ENCODE measurements at places on chromosomes 3 and 15. TPM values are rescaled to one million over a fixed set of nuclear protein-coding genes. Genes with fewer than 3 reads are reported as not detected.
A peak's percentile ranks its signal among the peaks of the same experiment; 100 is the strongest.

DNA sequence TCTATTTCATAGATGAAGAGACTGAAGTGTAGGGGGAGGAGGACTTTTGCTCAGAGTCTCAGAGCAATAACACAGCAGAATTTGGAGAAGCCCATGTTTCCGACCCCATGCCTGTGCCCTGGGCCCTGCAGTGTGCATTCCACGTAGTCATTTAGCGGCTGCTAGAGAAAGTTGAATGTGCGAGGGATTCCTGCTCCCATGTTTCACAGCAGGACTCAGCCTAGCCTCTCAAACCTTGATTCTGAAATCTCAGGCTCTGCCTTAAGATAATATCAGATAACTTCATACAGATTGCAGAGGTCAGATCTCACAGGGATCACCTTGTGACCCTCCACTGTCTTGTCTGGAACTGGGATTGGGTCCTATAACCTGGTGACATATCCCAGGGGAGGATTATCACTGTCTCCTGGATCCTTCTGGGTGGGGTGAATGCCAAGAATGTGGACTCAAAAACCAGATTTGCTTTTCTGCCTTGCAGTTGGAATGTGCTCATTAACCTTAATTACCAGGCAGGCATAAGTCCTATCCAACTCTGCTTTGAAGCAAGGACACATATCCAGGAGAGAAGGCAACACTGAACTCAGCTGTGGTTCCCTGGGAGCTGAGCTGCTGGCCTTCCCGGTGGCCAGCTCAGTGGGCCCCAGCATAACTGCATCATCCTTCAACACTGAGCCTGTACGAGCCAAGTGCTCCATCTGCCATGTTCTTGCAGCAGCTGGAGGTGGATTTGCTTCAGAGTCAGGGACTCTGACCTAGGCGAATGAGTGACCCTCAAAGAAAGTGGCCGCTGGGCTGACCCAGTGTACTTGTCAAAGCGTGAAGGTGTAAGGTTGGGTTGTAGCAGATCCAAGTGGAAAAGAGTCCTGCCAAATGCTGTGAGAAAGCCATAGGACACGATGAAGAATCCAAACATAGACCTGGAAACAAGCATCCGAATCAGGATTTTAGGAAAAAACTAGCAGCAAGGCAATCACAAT lies 43.0 kb downstream of the CTXND1 start:
- DNase-seq, result no peak

DNA sequence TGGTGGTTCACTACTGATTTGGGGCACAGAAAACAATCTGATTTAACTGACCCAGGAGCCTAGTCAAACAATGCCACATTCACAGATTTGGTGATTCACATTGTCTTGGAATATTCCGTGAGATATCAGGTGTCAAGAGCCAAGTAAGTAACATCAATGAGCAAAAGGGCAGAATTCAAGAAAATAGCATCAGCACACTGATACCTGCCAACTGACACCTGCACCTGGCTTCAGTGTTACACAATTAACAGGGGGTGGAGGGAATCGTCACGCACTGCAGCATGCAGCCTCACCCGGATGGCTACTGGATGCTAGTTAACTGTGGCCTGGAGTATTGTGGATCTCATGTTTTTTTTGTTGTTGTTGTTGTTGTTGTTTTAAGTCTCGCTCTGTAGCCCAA lies 17.6 kb downstream of the CCNL1 start:
- DNase-seq, result no peak

DNA sequence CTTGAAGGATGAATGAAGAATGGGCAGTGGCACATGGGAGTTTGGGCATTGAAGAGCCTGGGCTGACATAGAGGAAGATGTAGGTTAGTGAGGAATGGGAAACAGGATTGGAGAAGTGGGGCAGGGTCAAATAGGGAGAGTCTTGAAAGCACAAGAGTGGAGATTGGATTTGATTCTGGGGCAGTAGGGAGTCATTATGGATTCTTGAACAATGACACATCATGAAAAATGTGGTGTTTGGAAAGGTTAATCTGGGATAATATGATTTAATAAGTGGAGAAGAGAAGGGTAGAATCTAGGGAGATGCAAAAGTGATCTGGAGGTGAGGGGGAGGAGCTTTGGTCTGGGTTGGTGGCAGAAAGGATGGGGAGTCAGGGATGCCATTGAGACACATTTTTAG lies 45.4 kb upstream of the ROPN1 start:
- no peak for DNase-seq

- no peak for DNase-seq
Measured at GRCh38 chr3:155956508-155957411, 86.3 kb downstream of the GMPS start.

DNA sequence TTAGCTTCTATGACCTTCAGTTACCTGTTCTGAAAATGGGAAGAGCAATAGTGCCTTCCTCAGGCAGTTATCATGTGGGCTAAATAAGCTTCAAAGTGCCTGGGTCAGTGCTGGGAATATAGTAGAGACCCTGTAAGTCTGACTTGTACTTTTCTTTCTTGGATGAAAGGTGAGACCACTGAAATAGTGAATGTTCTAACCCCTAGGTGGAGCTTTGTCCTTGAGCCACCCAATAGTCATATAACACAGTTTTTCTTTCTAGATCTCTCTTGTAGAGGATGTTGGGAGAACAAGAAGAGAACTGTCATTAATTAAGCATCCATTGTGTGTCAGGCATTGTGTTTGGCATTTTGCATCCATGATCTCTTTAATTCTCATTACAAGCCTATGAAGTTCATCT lies 13.0 kb upstream of the BFSP2 start:
- no peak for DNase-seq

DNA sequence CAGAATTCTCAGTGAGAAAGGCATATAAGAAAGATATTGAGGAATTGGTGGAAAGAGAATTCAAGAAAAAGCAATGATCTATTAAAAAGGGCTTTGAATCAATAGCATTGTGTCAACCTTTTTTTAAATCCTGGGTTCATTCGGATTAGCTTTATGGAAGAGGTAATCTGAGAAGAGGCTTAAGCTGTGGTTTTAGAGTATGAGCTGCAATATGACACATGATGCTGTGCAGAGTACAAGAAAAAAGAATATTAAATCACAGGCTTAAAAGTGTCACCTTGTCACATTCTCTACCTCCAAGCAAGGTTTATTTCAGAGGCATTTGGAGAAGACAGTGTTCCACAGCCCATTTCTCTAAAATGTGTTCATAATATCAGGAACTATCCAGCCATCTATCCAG lies 128.9 kb downstream of the RTP4 start:
- DNase-seq, result no peak

DNA sequence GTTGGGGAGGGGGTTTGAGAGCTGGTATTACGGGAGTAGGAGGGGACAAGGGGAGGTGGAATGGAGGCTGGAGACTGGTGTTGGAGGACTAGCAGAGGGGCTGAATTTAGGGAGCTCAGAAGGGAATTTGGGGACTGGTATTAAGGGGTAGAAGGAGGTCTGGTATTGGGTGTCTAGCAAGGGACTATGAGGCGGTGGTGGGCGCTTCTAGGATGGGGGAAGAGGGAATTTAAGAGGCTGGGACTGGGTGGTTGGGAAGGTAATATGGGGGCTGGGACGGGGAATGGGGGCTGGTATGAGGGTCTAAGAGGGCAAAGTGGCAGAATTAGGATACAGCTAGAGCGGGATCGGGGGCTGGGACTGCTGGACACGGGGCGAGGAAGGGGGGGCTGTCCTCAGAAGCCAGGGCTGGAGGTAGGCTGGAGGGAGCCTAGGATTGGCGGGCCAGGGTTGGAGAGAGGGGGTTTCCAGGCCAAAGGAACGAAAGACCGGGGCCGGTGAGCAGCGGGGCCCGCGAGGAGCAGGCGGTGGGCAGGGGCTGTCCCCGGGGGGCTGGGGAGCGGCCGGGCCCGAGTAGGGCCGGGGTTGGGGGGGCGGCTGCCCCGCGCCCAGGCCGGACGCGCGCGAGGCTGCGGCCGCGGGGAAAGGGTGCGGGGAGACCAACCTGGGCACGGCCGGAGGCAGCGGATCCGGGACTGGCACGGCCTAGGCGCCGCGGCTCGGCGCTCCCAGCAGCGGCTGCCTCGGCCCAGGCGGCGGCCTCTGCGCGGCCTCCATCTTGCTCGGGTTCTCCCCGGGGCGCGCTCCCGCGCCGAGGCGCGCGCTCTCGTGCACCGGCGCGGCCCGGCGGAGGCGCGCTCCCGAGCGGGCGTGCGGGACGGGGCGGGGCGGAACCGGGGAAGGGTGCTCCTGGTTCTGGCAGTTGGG lies at the start of gene LHFPL4:
TSS of gene LHFPL4 (minus strand) at position 802 of the 927 bp plus-strand sequence. CDS start 1,143 bp downstream, outside the sequence.
- no peak for DNase-seq

DNA sequence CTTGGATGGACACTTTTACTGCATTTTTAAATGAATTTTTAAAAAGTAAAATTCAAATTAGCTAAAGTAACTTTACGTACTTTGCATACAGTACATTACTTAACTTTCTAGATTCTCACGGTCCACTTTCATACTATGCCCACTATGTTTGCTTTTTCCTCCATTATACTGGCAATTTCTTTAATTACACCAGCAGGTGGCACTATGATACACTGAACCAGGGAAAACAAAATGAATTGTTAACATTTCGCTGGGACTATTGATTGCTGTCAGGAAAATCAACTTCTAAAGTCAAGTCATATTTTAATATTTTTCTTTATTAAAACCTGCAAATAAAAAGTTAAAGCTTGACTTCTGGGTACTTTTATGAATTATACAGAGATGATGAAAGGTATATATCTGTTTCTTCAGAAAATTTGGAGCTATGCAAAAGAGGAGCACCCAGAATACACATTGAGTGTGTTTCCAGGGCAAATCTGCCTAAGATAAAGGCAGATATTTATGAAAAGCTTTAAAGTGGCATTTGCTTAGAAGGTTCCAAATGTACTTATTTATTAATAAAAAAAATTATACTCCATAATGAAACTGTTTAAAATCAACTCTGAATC lies 21.8 kb upstream of the POU1F1 start:
- peak; percentile 18 for DNase-seq

DNA sequence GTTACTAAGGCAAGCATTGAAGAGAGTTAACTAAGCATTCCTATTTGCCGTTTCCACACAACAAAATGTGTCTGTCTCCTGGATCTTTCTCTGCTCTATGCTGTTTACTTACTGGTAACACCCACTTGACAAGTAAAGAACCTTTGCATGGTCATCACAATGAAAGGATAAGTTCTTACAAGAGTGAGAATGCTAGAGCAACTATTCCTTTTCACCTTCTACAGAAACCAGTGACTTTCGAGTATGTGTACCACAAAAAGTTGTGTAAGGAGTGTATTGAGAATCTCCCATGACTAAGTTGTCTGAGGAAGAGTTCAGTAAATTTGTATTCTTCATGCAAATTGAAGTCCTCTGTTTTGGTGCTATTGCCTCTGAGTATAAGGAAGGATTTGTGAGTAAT lies 10.8 kb downstream of the TIPARP start:
- no peak for DNase-seq

GRCh38 chr3:38260474-38260873 lies 5.1 kb upstream of the SLC22A13 start:
- DNase-seq, result no peak

DNA sequence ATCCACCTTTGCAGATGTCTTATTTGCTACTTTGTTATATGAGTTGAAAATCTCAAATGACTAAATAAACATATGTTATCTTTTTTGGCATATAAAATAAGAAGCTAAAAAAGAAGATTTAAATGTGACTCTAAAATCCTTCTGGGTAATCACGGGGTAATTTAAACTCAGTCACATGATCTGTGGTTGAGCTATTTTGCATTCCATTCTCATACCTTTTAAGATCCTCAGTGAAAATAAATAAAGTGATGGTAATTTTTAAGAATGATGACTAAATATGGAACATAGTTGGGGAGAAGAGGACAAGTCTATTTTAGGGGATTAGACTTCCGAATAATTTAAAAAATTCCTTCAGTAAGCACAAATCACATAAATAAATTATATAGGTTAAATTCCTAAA lies 1076.8 kb downstream of the TUSC7 start:
- no peak for DNase-seq

GRCh38 chr15:59373215-59373614 lies 544 bp upstream of the MYO1E start:
- DNase-seq, result no peak

GRCh38 chr3:126352476-126353454 lies 4.4 kb downstream of the KLF15 start:
- DNase-seq, result no peak

DNA sequence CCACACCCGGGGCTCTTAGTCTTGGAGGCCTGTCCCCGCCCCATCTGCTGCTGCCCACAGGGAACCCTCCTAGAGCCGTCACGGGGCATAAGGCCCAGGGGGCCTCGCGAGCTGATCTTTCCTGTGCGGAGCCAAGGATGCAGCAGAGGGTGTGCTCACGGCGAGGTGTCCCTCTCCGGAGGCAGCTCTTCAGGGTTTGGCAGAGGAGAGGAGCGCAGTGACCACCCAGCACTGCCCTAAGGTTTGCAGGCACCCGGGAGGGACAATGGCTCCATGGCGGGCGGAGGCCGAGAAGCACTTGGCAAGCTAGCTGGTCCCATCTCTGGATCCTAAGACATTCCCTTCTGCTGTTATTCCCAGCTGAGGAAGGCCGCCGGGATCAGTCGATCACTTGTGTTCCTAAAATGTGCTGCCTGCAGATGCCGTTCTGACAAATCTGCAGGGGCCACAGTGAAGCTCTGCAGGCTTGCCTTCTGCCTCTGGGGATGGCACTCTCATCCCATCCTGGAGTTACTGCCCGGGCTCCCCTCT lies 47.4 kb upstream of the PCSK6 start:
- no peak for DNase-seq

DNA sequence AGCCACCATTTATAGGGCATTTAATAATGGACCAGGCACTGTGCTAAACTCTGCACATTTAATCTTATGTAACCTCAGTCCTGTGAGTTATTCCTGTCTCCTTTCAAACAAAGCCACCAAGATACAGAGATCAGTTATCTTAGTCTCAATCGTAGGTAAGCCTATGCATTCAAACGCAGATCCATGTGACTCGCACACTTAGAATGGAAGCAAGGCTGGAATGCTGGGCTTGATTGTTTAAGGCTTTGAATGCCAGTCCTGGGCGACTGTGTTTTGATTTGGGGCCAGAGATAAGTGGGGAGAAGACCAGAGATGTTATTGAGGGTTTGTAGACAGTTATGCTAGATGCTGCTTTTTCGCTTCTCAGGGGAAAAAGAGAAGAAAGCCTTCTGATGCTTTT lies 22.2 kb downstream of the MED12L start:
- DNase-seq, result no peak

DNA sequence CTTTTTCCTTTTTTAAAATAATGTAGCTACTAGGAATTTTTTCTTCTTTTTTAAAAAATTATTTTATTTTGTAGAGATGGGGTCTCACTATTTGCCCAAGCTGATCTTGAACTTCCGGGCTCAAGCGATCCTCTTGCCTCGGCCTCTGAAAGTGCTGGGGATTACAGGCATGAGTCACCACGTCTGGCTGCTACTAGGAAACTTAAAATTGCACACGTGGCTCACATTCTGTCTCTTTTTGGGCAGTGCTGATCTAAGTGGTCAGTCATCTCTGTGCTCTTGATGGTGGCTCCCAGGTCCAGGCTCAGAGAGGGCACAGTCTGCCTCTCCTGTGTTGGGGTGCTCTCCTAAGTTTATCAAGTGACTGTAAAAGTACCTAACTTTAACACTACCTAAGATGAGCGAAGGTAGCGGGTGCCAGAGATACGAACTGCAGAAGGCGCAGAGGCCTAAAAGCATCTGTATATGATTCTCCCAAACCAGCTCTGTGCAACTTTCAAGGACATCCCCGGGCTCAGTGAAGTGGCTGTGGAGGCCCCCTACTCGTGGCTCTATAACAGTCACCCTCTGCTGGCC lies 52.9 kb upstream of the SEC13 start:
- DNase-seq, result no peak

SLC12A1 gene
- not detected for polyA plus RNA-seq

ZNF385D gene
- 0.88 TPM for polyA plus RNA-seq

CIDEC gene
- polyA plus RNA-seq, result not detected

PLCL2 gene
- polyA plus RNA-seq, result 65.7 TPM

SEC22C gene
- polyA plus RNA-seq, result 36.4 TPM

TGM4 gene
- polyA plus RNA-seq, result not detected

BCL6 gene
- 20.7 TPM for polyA plus RNA-seq

GREM1 gene
- polyA plus RNA-seq, result not detected
